ENCODE measurements at places on chromosomes 16 and 17.

- no peak for DNase-seq
Measured at GRCh38 chr17:48842746-48843145, 11.9 kb downstream of the CALCOCO2 start.

DNA sequence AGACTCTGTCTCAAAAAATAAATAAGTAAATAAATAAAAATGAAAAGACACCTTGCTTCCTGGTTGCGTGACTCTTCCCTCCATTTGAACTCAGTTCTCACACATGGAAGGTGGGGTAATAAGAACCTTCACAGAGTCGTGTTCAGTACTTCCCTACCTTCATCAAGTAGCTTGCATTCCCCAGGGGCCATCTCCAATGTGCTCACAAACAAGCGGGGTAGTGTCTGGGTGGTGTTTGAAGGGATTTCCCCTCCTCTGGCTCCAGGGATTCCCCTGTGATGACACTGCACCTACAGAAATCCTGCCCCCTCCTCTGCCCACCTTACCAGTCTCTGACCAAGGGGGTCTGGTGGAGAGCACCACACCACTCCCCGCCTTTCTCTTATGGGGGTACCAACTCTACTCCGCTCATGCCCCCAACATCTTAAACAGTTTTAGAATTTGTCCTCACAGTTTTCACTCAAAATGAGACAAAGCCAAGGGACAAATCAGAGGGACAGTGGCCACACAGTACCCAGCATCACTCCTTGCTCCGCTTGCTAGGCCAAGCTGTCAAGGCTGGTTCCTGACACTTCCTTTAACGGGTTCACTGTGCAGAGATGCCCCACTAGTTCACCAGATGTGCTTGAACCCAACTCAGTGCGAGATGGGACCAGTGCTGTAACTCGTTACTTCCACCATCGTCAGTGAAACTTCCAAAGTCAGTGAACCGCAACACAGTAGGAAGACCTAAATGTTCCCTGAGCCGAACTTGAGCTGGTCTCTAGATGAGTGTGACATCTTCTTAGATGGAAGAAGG lies 69.1 kb downstream of the COPRS start:
- DNase-seq: no peak

GRCh38 chr16:12256921-12257320 lies 280.4 kb downstream of the SNX29 start:
- peak; percentile 41 for DNase-seq

DNA sequence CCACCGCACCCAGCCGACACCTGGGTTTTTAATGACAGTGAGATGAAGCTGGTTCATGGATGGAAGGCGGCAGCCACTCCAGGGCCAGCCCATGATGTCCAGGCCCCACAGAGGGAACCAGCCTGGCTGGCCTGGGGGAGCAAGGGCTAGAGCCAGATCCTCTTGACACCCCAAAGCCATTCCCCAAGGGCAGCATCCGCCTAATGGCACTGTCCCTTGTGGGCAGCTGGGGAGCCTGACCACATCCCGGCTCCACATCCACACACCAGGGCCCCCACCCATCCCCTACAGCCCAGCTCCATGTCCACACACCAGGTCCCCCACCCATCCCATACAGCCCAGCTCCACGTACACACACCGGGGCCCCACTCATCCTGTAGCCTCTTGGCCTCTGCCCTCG lies 53.3 kb upstream of the ACSF3 start:
- no peak for DNase-seq

- no peak for DNase-seq
Measured at GRCh38 chr16:50398336-50398735, 29.5 kb upstream of the BRD7 start.

DNA sequence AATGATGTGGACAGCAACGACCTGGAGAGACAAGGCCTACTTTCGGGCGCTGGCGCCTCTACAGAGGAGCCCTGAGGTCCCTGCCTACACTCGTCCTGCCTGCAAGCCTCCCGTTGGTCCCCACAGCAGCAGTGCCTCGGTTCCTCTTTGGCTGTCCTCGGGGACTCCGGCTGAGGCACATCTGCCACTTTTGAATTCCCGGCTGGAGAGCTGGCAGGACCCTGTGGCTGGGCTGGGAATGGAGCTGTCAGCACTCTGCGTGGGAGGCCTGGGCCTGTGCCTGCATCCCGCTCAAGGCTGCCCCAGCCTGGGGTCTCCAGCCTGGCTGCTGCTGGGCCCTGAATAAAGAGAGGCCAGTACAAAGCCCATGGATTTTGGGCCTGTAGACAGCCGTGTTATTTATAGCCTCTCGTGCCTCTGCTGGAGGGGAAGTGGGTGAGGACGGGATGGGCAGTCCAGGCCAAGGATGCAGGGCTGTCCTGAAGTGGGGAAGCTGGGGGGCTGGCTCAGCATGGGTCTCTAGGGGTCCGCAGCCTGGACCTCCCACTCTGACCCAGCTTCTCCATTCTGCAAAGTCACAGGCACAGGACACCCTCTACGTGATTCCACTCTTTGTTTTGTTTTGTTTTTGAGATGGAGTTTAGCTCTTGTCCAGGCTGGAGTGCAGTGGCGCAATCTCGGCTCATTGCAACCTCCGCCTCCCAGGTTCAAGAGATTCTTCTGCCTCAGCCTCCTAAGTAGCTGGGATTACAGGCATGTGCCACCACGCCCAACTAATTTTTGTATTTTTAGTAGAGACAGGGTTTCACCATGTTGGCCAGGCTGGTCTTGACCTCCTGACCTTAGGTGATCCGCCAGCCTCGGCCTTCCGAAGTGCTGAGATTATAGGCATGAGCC lies 10.6 kb upstream of the SPNS2 start:
- DNase-seq: no peak

- no peak for DNase-seq
Measured at GRCh38 chr16:9509663-9510062, 418.2 kb downstream of the HAPSTR1 start.

- DNase-seq: no peak
Measured at GRCh38 chr16:70756071-70756470, 44.9 kb downstream of the VAC14 start.

DNA sequence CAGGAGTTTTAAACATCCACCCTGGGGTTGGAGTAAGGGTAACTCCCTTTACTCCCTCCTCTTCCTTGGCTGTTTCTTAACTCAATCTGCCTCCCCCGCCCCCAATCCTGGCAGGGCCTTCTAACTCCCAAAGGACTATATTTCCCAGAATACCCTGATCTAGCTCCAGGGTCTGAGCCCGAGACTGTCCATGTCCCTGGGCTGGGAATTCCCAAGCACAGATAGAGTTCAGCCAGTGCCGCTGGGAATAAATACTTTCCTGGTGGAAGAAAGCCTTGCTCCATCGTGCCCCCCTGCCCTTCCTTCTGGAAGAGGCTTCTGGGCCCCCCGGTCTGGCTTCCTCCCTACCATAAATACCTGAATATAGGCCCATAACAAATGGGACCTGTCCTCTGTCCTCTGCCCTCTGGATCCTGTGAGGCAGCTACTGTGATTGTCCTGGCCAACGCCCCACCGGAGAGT lies 10.2 kb downstream of the BAHCC1 start:
- peak; percentile 77 for DNase-seq

- DNase-seq: no peak
Measured at GRCh38 chr17:81012574-81013447, 21.2 kb downstream of the CHMP6 start.

GRCh38 chr16:67389911-67390815 lies 3.1 kb downstream of the TPPP3 start:
- no peak for DNase-seq

- no peak for DNase-seq
Measured at GRCh38 chr16:2388875-2389433, 40.3 kb upstream of the CCNF start.

DNA sequence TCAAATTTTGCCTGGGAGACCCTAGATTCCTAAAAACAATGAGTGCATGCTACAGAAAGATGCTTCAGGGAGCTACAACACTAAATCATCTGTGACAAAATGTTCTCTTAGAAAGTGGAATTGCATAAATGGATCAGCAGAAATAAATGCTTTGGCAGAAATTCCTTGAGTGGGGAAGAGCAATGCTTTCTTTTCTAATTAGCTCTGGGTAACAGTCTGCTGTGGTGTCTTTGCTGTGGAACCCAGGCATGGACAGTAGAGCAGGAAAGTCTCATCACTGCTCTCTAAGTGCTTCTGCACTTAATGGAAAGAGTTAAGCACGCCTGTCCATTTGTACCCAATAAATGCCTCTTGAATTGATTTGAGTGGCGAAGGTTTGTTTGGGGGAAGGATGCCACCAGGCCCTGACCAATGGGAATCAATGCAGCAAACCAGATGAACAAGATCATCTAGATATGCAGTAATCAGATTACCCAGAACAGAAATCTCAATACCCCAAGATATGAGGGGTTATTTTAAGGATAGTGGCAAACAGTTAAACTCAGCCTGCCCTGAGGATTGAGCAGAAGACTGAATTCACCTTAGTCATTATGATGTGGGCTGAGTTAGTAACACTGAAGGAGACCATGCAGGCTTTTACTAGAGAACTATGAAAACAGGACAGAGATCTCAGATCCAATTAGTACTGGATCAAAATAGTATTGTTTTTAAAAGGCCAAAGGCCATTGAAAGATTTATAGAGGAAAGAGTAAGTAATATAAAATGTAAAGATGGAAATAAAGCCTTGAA lies 13.6 kb downstream of the HLF start:
- DNase-seq: no peak

GRCh38 chr16:5557448-5557847 lies 459.9 kb upstream of the EEF2KMT start:
- DNase-seq: no peak

DNA sequence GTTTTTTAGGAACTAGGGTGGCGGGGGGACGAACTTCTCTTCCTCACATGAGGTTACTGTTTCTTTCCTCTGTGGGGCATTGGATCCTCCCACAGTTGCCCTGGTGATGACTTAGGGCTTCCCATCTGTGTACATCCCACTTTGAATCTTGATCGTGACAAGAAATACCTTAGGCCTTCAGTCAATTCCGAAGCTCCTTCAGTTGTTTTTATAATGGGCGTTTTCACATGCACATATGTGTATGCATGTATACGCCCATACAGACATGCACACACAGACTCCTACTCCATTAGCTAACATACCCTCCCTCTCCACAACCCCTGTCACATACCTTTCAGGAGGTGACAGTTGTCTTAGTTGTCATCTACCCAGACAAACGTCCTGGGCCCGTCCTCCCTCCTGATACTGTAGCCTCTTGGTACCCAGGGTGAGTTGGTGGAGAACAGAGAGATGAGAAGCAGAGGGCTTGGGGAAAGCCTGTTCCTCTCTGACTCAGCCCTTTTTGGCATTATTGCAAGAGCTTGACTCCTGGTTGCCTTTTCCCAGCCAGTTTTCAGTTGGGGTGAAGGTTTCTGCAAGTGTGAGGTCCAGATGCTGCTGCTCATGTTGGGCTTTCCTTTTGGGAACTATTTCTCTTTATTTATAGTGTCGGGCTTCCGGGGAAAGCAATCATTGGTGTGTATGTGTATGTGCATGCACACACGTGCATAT lies 2.2 kb upstream of the AOC2 start:
- DNase-seq: no peak
